Activated CD4-positive, alpha-beta T cell treated with anti-CD3 and anti-CD28 coated beads, Interleukin-2, amount 10 ng/mL, durations not matched to agents 24 days and 14 days (primary cell): ENCODE measurements at places on chromosomes 7 and 10.

- no peak overlapping the region for H3K27ac ChIP-seq
- H3K36me3 ChIP-seq = no peaks in the 10 kb centered on the region
- no peak overlapping the region for H3K4me3 ChIP-seq
- no peak for DNase-seq
- H3K27me3 ChIP-seq = no peaks in the 10 kb centered on the region
- H3K4me1 ChIP-seq = no peaks in the 10 kb centered on the region
Measured at GRCh38 chr10:126061526-126061925, 165.2 kb downstream of the FANK1 start.

- no peak overlapping the region for H3K27ac ChIP-seq
- peaks cover 2% of the 10 kb centered on the region for H3K4me1 ChIP-seq
- H3K4me3 ChIP-seq = no peak overlapping the region
- peaks cover 5% of the 10 kb centered on the region for H3K27me3 ChIP-seq
Measured at GRCh38 chr7:27890205-27890849, 150.4 kb downstream of the TAX1BP1 start.

DNA sequence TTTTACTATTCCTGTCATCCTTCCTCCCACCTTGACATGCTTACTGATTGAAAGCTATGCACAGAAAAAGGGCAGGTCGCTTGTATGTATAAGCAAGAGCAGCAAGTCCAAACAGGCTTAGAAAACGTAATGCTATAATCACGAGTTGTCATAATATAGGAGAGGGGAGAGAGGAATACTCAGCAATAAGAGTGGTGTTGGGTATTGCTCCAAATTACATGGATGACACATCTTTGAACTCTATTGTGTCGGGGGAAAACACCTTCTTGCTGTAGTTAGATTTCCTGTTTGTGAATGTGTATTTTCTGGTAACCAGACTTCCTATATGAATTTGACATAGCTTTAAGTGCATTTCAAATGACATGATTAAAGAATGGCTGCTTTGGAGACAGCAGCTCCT, 7.5 kb downstream of the MET start:
- H3K4me1 ChIP-seq = peaks cover 7% of the 10 kb centered on the region
- H3K36me3 ChIP-seq = no peaks in the 10 kb centered on the region
- H3K4me3 ChIP-seq = no peak overlapping the region
- H3K27me3 ChIP-seq = peaks cover 38% of the 10 kb centered on the region

- peaks cover 48% of the 10 kb centered on the region for H3K27me3 ChIP-seq
- H3K4me3 ChIP-seq = peak within 1 kb of the TSS; percentile 46
- no peaks in the 10 kb centered on the region for H3K4me1 ChIP-seq
- no peaks in the 10 kb centered on the region for H3K36me3 ChIP-seq
- DNase-seq = peak; percentile 91
Measured at GRCh38 chr10:127906548-127907377, at the start of gene PTPRE. Gene PTPRE, plus strand, starts transcription at chr10:127907103. Its CDS starts 133,779 bp downstream, at chr10:128040882.

- H3K36me3 ChIP-seq = no peaks in the 10 kb centered on the region
- peak overlapping the region; percentile 43 for H3K4me3 ChIP-seq
- peak overlapping the region; percentile 29 for H3K27ac ChIP-seq
- H3K4me1 ChIP-seq = peaks cover 26% of the 10 kb centered on the region
- peak; percentile 64 for DNase-seq
Measured at GRCh38 chr7:129222064-129222463, 2.8 kb upstream of the AHCYL2 start.

GRCh38 chr7:140079121-140079536, 16.4 kb upstream of the PARP12 start:
- H3K4me1 ChIP-seq = peaks cover 10% of the 10 kb centered on the region
- H3K27ac ChIP-seq = no peak overlapping the region
- no peak overlapping the region for H3K4me3 ChIP-seq
- peaks cover 11% of the 10 kb centered on the region for H3K27me3 ChIP-seq
- no peaks in the 10 kb centered on the region for H3K36me3 ChIP-seq
- DNase-seq = no peak

- no peak overlapping the region for H3K4me3 ChIP-seq
- H3K36me3 ChIP-seq = peaks cover 27% of the 10 kb centered on the region
- H3K4me1 ChIP-seq = peaks cover 27% of the 10 kb centered on the region
- no peaks in the 10 kb centered on the region for H3K27me3 ChIP-seq
- DNase-seq = no peak
- no peak overlapping the region for H3K27ac ChIP-seq
Measured at GRCh38 chr10:110876000-110876399, 4.3 kb downstream of the PDCD4 start.

- no peaks in the 10 kb centered on the region for H3K27me3 ChIP-seq
- no peak for DNase-seq
- H3K4me3 ChIP-seq = no peak overlapping the region
- no peak overlapping the region for H3K27ac ChIP-seq
- peaks cover 5% of the 10 kb centered on the region for H3K4me1 ChIP-seq
Measured at GRCh38 chr10:102831322-102832071, 5.7 kb downstream of the CYP17A1 start.

- peak overlapping the region; percentile 82 for H3K4me3 ChIP-seq
- peaks cover 5% of the 10 kb centered on the region for H3K36me3 ChIP-seq
- peaks cover 23% of the 10 kb centered on the region for H3K4me1 ChIP-seq
- DNase-seq = peak; percentile 91
- peak overlapping the region; percentile 83 for H3K27ac ChIP-seq
Measured at GRCh38 chr10:48306870-48307710, 613 bp downstream of the MAPK8 start.

DNA sequence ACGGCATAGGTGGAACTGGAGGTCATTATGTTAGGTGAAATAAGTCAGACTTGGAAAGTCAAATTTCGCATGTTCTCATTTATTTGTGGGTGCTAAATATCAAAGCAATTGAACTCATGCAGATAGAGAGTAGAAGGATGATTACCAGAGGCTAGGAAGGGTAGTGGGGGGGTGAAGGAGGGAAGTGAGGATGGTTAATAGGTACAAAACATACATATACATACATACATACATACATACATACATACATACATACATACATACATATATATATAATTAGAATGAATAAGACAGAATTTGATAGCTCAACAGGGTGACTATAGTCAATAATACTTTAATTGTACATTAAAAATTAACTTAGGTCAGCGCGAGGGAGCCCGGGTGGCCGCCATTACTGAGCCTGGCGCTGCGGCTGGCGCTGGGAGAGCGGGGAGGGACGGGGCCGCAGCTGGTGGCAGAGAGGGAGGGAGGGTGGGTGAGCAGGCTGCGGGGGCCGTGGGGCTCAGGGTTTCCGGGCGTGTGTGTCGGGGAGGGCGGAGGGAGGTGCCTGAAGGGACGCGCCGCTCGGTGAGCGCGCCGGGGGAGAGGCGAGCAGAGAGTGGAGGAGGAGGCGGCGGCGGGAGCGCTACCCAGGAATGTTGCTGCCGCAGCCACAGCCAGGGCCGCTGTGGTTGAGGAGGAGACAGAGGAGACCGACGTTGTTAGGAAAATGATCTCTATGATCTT, 85.8 kb upstream of the EGFR start:
- no peaks in the 10 kb centered on the region for H3K36me3 ChIP-seq
- H3K4me3 ChIP-seq = no peak overlapping the region
- H3K4me1 ChIP-seq = no peaks in the 10 kb centered on the region
- no peak overlapping the region for H3K27ac ChIP-seq

DNA sequence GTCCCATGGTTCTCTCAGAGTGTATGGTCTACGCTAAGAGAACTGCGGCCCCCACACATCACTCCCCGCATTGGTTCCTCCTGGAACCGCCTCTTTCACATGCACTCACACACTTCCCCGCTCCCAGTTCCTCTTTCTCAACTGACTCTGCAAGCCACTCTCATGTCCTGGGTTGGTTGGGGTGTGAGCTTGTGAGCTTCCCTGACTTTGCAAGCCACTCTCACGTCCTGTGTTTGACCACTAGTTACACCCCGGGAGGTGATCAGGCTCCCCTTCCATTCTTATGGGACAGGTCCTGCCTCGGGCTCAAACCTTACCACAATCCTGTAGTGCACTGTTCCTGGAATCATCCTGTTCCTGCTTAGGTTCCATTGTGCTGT, 105.0 kb downstream of the TRIM24 start:
- H3K27me3 ChIP-seq = no peaks in the 10 kb centered on the region
- no peak overlapping the region for H3K4me3 ChIP-seq
- peaks cover 81% of the 10 kb centered on the region for H3K36me3 ChIP-seq
- no peaks in the 10 kb centered on the region for H3K4me1 ChIP-seq
- H3K27ac ChIP-seq = no peak overlapping the region

GRCh38 chr7:30648744-30649540, 33.3 kb downstream of the CRHR2 start:
- no peaks in the 10 kb centered on the region for H3K4me1 ChIP-seq
- no peaks in the 10 kb centered on the region for H3K27me3 ChIP-seq
- no peak for DNase-seq
- H3K27ac ChIP-seq = no peak overlapping the region

GRCh38 chr7:46568420-46569132, 647.5 kb upstream of the IGFBP3 start:
- no peaks in the 10 kb centered on the region for H3K27me3 ChIP-seq
- H3K36me3 ChIP-seq = no peaks in the 10 kb centered on the region
- no peaks in the 10 kb centered on the region for H3K4me1 ChIP-seq
- no peak overlapping the region for H3K27ac ChIP-seq

- DNase-seq = no peak
- no peaks in the 10 kb centered on the region for H3K27me3 ChIP-seq
- H3K4me3 ChIP-seq = no peak overlapping the region
- H3K36me3 ChIP-seq = peaks cover 16% of the 10 kb centered on the region
- no peak overlapping the region for H3K27ac ChIP-seq
Measured at GRCh38 chr10:86506499-86506898, 15.1 kb downstream of the WAPL start.

DNA sequence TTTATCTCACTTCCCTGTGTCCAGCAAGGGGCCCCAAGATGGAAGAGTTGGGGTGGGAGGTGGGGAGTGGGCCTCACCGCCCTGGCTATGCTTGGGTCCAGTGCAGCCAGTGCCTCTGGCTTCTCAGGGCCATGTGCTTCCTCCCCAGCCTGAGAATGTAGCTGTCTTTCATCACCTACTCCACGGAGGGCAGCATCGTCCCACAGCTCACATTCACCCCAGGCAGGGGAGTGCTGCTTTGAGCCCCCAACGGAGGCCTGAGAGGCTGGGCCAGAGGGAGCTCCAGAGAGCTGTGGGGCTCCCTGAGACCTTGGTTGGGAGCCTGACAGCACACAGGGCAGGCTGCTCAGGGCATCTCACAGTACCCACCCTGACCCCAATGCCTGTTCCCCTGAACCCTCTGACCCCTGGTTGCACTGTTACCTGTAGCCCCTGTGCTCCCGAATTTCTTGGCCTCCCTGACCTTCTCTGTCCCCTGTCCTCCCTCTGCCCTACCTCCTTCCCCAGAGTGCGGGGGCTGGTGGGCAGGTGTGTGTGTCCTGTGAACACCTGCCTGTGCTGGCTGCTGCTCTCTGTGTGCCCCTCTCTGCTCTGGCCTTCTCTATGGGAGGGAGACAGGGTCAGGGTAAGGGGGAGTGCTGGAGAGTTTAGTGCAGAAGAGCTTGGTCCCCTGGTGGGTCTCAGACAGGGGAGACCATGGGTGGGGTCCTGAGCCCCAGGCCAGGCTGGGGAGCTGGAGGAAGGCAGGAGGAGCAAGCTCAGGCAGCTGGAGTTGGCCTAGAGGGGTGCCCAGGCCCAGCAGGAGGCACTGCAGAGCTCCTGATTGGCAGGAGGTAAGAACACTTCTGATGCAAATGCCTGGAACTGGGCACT, 19.6 kb upstream of the ZNF488 start:
- H3K36me3 ChIP-seq = no peaks in the 10 kb centered on the region
- no peaks in the 10 kb centered on the region for H3K27me3 ChIP-seq
- no peak overlapping the region for H3K27ac ChIP-seq
- no peak overlapping the region for H3K4me3 ChIP-seq
